NCI-H187 (cell line): ENCODE measurements at places on chromosomes 11 and 22.

DNA sequence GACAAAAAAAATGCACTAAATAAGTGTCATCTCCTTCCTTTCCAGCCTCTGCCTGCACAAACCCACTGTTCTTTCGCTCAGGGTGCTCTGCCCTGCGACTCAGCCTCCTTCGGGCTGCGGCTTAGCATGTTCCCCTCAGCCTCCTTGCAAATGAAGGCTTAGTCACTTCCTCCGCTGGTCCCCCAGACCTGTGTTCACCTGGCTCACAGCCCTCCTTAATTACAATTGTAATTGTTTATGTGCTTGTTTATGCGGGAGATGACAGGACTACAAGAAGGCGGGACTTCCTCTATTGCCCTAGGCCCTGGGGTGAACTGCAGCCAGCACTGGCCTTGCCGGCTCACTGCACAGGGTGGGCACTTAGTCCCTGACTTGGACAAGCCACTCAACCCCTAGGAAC is 303.6 kb downstream of the KIRREL3 start:
- DNase-seq = no peak

DNA sequence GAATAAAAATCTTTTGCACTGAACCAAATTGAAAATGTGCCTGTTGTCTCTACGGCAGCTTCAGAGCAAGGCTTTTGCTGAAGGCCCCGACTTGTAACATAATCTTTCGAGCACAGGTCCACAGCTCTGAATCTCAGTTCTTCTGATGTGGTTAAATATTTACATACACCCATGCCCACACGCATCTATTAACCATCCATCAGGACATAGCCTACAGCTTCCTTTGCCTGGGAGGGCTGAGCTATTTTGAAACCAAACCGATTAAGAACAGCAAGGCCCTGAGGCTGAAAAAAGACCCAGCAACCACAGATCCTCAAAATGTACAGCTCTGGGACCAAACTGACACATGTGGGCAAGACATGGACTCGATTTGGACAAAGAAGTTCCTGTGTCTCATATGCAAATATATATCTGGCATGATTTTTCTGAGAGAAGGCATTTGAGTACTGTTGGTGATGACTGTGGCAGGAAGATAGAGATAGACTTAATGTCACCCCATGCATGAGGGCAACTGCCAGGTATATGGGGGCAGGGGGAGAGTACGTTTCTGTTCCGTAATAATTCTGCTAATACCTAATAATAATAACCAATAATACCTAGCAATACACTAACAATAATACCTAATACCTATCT is 322.7 kb upstream of the PLET1 start:
- no peak for DNase-seq

- no peak for DNase-seq
Observed at GRCh38 chr11:31940371-31941037, 129.4 kb upstream of the PAX6 start.

DNA sequence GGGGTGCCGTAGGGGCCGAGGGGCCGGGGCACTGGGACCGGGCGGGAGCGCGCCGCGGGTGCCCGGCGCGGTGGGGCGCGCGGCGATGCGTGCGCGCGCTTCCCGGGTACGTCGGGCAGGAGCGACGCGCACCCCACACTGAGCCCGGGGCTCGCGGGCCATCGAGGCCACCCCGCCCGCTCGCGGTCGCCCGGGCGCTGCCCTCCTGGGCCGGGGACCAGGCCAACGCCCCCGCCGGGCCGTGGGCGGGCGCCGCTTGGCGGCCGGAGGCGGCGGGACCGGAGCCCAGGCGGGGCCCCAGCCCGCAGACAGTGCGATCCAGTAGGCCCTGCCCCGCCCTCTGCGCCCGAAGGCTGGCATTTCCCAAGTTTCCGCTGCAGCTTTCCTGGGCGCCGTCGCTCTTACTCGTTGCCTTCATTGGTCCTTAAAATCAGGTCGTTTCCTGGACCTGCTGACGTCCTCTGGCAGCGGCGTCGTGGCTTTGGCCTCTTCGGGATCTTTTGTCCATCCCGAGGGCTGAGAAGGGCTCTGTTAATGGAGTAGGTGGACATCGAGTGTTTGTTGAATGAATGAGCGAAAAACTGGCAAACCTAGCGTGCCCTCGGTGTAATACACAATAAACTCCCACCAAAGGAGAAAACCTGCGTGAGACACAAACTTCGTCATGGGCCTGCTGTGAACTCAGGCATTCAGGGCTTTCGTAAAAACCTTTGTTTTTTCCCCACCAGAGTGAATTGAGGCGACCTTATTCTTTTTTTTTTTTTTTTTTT is 638 bp downstream of the PARVA start:
- no peak for DNase-seq

DNA sequence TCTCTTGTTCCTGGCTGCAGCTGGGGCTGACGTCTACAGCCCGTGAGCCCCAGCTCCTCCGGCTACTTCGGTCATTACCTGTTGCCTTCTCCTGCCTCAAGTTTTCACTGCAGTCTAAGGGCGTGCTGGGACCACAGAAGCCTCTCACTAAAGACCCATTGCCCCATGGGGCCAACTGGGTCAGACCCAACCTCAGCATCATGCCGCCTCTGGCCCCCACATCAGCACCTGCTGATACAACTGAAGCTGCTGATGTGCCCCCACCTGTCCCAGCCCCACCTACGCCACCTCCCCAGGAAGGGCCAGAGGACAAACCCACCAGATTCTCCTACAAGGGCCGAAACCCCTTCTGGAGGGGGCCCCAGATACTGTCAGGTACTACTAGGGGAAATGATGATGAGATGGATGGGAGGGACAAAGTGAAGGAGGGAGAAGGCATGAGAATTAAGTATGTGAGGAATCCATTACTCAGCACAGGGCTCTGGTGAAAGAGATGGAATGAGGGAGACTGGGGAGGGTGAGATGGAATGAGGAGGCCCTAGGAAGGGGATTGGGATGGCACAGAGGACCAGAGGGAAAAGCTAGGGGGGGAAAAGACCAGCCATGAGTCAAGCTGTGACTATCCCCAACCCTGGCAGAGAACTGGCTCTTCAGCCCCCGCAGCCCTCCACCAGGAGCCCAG is 5.1 kb downstream of the C11orf42 start:
- no peak for DNase-seq

- DNase-seq = no peak
Observed at GRCh38 chr11:46296528-46297448, 19.3 kb downstream of the CREB3L1 start.

- DNase-seq = no peak
Observed at GRCh38 chr11:78630155-78630554, 55.5 kb upstream of the NARS2 start.

GRCh38 chr11:3956038-3956437 is 100.6 kb downstream of the STIM1 start:
- DNase-seq = no peak

GRCh38 chr11:104547996-104548661 is 350.1 kb downstream of the CASP12 start:
- DNase-seq = no peak

DNA sequence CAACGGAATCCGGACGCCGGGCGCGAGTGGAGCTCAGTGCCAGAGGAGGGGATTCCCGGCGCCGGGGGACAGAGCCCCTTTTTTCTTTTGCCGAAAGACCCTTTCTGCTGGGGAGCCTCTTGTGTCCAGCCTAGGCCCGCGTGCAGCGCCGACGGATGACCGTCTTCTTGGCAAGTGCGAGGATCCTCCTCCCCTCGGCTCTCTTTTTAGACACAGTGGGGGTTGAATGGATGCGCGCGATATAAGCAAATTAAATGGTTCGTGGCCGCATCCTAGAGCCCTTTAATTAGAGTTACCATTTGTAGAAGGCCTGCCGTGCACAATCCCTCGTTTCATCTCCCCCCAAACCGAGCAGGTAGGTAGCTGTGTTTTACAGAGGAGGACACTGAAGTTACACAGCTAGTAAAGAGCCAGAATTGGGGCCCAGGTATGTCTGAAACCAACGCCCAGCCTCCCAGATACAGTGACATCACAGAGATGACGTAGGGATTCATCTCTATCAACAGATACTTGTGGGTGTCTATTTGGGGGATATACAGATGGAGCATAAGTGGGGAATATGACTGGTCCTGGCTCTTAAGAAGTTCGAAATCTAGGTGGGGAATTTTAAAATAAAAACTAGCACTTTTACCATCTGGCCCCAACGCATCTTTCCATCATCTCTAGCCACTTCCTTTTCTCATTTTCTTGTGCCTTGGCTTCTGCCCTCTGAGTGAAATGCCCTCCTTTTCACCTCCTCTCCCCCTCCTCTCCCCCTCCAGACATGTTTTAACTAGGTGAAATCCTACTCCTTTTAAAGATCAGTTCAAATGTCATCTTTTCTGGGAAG is 875 bp downstream of the TCP11L1 start:
- no peak for DNase-seq

DNA sequence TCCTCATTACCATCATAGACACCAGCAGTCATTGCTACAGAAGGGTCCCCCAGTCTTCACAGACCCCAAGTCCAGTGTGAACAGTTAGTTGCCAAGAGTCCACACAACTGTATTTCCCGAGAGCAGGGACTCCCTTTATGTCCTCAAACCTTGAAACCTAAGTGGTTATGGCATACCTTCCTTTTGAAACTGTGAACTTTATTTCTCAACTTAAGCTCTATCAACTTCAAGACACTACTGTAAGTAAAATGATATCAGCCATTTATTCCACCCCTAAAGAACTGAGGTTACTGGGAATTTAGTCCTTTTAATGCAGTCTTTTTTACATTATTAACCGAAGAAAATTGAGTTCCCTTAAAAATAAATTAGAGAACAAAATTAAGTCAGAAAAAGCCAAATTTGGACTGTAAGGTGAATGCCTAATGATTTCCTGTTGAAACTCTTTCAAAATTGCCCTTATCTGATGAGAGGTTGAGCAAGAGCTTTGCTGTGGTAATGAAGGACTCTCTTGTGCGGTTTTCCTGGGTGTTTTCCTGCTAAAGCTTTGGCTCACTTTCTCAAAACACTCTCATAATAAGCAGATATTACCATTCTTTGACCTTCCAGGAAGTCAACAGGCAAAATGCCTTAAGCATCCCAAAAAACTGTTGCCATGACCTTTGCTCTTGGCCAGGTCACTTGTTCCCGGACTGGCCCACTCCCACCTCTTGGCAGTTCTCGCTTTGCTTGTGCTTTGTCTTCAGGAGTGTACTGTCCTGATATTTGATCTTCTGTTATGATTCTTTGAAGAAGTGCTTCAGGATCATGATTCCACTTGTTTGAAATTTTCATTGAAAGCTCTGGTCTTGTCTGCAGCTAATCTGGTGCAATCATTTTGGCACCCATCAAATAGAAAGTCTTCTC is 765.4 kb upstream of the ANO3 start:
- no peak for DNase-seq

DNA sequence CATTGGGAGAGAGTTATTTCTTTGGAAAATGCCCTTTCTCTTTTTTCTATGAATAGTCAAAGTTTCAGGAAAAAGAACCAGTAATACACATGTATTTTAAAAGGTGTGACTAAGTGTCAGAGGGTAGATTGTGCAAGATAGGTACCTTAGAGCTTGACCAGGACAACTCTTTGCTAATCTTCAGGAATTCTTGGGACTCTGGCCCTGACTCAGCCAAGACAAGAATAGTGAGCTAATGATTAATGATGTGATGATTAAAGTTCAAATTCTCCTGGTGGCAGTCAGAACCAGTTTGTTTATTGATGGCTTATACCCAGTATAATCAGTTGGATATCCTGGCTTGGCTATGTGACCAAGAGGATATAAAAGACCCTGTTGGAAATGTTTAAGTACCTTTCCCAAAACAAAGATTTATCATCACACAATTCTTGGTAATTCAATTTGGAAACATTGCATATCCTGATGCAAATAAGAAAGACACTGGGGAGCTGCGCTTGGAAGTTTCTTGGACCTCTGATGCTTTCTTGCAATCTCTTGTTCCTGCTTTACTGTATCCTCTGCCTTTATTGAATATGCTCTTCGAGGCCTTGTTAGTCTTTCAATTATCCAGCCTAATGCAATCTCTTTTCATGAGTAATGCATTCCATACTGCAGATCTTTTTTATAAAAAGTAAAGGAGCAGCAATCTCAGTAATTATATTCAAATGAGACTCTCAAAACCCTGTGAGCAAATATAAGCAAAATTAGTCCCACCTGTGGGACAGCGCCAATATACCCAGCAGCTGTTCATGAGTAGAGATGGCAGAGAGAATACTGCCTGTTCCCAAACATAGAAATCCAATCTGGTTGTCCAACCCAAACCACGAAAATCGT is 48.0 kb upstream of the CEP126 start:
- no peak for DNase-seq

- DNase-seq = no peak
Observed at GRCh38 chr22:35661464-35661863, 13.2 kb downstream of the APOL6 start.

DNA sequence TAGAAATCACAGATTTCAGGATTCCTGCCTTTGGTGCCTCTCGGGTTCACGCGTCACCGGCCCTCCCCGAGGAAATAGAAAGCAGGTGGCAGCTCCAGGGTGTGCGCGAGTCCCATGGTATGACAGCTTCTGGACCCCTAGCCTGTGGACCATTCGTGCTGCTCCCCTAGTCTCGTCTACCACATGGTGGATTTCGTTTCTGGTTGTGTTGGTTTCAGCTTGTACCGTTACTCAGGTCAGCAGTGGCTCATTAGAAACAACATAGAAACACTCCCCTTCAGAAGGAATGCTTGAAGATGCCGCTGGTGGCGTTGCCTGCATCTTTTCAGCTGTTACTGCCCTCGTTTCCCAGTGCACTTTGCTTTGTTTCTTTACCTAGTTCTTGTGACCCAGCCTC is 700 bp downstream of the TTC17 start:
- no peak for DNase-seq
